ENCODE measurements at places on chromosomes 6 and 20. TPM values are rescaled to one million over a fixed set of nuclear protein-coding genes. Genes with fewer than 3 reads are reported as not detected.

Gene OOEP
- total RNA-seq: not detected

Gene CLVS2
- total RNA-seq: under 0.01 TPM

Gene GSTA2
- total RNA-seq: not detected

DNA sequence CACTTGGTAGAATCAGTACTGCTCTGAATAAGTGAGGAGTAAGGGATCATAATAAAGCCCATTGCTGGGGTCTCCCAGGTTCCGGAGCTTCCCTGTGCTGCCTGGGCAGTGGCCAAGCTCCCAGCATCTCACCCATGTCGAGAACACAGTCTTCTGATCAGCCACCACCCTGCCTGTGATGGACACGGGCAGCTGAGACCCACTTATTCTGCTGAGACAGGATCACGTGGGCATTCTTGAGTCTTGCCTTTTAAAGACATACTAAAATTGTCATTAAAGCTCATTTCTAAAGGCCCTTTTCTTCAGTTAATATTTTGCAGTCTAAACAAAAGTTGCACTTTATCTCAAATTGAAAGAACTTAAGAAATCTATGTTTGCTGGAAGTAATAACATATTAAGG is 42.7 kb upstream of the SLC22A2 start:
- DNase-seq: no peak

- DNase-seq: no peak
Measured at GRCh38 chr6:48378884-48379407, 267.9 kb upstream of the PTCHD4 start.

DNA sequence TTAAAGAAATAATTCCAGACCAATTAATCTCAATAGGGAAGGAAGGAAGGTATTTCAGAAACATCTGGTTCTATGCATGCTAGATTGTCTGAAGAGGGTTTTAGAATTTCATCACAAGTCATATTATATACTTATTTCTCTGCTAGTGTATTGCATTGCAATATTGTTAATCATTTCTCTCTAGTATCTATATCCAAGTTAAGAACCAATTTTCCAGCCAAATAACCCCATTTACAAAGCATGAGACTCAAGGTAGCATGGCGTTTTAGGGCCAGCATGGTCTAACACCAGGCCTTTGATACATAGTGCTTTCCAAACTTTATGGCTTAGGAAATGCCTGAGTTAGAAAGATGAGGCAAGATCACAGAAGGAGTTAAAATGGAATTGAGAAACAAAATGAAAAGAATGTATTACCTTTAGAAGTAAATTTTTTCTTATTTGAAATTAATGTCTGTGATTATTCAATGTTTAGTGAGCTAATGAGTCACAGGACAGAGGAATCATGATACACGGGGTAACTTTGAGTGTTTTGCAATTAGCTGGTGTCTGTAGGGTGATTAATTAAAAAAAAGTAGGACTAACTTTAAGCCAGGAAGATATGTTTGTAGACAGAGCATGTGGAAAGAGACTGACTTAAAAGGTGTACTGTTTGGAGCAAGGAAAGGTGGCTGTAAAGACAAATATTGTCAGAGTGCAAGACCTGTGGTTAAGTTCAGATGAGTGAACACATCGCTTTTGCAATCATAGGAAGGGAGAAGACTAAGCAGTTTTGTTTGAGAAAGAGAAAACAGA is 1006.2 kb upstream of the CITED2 start:
- no peak for DNase-seq

DNA sequence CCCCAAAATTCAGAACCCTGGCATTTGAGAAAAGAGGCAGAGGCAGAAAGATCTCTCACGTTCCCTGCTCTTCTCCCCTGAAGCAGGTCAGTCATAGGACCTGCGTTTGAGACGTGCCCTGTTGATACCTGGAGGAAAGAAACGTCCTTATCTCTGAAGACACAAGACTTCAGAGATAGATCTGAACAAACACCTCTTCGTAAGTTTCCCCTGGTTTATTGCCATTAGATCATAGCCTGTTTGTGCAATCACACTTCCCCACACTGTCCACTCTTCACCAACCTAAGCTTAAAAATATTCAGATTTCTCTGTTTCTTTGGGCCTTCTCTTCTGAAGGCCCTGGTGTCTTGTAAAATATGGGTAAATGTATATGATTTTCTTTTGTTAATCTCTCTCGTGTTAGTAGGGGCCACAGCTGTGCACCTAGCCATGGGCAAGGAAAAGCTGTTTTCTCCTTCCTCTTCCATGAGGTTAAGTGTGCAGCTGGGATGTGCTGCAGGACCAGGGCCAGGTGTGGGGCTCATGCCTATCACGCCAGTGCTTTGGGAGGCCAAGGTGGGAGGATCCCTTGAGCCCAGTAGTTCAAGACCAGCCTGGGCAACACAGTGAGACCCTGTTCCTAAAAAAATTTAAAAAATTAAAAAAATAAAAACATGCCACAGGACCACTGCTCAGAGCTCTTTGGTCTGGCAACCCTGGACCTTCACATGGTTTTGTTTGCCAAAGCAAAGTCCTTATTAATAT is 4.7 kb upstream of the SLC22A2 start:
- no peak for DNase-seq

DNA sequence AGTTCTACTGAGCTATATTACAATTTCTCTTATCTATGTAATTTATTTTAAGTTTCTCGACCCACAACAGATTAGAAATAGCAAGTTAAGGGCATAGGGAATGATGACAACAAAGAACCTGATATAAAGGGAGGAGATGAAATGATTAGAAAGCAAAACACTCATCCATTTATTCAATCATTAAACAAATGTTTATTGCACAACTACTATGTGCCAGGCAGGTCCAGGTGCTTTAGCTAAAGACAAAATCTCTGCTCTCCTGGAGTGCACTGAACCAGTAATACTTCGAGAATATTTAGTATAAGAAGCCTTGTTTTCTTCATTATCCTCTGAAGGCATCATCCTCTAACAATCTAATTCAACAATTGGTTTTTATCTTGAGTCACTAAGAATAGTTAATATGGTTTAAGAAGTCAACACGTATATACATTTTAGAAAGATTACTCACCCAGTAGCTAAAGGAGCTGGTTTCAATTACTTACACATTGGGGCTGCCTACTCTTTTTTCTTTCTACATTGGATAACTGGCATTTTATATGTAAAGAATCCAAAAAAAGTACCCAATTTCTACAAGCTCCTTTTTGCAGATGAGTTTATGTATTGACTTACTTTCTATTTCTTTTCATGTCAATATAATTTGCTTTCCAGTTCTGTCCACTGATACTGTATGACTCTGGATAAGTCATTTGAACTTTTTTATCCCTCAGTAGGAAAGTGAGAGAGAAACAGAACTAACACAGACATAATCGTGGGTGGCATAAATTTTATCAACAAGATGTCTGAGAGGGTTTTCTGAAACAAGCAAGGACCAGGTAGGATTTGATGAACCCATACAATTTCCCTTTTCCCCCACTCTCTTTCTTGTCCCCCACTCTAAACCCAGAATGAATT is 312.6 kb downstream of the CLIC5 start:
- DNase-seq: no peak

GRCh38 chr6:133809406-133809805 is 79.5 kb upstream of the TCF21 start:
- DNase-seq: no peak

DNA sequence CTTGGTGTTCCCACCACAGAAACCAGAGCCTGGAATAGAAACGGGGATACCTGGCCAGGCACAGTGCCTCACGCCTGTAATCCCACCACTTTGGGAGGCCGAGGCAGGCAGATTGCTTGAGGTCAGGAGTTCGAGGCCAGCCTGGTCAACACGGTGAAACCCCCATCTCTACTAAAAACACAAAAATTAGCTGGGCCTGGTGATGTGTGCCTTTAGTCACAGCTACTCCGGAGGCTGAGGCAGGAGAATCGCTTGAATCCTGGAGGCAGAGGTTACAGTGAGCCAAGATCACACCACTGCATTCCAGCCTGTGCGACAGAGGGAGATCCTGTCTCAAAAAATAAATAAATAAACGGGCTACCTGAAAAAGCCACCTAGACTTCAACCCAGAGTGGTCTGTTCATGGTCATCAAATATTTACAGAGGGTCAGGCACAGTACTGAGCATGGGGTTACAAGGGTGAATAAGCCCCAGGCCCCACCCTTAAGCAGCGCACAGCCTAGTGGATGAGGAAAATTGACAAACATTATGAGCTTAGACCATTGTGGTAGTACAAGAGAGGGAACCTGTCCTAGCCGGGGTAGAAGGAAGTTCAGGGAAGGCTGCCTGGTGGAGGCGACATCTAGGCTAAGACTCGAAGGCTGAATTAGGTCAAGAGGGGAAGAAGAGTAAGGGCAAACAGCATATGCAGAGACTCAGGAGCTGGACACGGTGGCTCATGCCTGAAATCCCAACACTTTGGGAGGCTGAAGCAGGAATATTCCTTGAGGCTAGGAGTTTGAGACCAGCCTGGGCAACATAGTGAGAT is 7.2 kb upstream of the PCIF1 start:
- no peak for DNase-seq

- no peak for DNase-seq
Measured at GRCh38 chr6:9405369-9405768, 970.0 kb upstream of the SLC35B3 start.

GRCh38 chr20:10619427-10619826 is 54.4 kb downstream of the JAG1 start:
- DNase-seq: no peak

- DNase-seq: no peak
Measured at GRCh38 chr6:21748343-21749056, 154.9 kb downstream of the SOX4 start.

All from ovary (tissue), 10 donors.